Cerebellum (tissue), 4 donors: ENCODE measurements at places on chromosomes 6 and 20. TPM values are rescaled to one million over a fixed set of nuclear protein-coding genes. Genes with fewer than 3 reads are reported as not detected.

DNA sequence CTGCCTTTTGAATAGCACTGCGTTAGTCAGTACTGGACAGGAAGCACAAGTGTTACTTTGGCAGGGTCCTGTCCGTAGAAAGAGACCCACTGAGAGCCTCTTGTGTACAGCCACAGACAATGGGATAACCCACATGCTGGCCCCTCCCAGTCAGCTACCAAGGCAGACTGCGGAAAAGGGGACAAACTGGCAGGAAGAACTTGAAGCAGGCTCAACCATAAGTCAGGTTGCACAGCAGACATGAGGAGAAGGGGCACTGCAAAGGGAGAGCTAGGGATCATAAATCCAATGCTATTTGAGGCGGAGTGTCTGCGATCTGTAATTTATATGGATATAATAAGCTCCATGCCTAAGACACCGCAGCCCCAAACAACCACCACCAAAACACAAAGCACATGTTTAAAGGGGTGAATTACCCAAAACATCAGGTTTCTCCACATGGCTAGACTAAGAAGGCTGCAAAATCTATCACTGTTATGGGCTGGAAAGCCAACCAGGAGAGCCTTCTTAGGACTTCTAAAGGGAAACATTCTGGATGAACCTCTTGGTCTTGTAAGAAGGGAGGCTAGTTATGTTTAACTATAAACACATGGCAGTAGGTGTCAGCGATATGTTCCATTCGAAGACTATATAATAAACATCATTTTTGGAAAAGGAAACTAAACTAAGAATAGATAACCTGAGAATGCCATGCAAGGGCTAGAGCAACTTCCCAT is 141.7 kb downstream of the BACH2 start:
- no peak for DNase-seq

DNA sequence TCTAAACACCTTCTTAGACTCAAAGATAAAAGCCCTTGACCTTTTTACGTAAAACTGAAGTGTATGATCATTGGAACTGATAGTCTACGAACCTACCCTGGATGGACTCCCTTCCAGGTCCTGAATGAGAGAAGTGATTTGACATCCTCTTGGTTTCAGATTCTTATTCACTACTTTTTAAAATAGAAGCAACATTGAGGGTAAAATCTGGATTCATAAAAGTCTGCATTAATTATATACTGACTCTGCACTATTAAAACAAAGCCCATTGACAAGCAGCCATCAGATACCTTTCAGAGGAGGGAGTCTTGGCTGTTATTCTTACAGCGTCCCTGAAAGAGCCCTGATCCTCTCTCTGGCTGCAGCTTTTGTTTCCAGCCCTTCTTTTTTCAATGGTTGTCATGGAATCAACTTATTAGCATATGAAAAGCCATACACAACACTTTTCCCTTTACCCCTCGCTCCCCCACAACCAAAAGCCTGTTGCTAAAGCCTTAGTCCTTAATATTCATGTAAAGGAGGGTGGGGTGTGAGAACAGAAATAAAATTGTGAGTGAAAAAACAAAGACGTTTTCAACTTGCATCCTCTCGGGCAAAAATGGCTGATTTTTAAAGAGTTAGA is 270.0 kb upstream of the MARCKS start:
- DNase-seq, result no peak

DNA sequence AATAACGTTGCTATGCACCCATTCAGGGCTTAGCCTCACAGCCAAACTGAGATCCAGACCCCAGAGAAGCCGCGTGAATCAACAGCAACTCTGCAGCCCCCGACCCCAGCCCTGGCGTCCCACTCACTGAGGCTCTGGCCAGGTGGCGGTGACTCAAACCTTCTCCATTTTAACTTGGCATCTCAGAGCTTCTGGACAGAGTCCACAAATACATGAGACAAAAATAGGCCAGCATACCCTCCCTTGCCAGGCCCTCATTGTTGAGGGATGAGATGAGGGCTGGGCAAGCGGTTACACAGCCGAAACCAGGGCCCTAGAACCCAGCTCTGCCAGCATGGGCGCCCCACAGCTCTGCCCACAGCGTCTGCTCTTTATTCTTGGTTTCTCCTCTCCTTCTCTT is 118.4 kb downstream of the MYLK4 start:
- DNase-seq, result peak; percentile 53

GRCh38 chr20:829551-829950 is 4.0 kb upstream of the FAM110A start:
- no peak for DNase-seq

DNA sequence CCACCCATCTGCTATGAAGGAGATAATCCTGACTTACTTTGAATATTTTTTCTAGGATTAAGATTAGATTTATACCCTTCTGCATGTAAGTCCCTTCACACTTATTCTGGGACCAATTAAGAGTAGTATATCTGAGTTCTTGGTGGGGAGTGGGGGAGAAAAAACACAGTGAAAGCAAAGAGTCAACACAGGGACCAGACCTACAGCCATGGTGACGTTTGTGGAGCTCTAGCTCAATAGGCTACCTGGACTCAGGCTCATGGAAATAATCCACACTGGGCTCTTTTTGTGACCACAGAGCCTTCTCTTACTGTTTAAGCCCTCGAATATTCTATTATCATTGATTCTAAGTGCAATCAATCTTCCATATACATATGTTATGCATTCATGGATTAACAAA is 491.4 kb downstream of the LMBRD1 start:
- DNase-seq, result no peak

Gene GMPR
- 3.9 TPM for total RNA-seq
